ENCODE measurements at places on chromosomes 6 and 20.

- no peak for DNase-seq
Observed at GRCh38 chr20:32646486-32646885, 27.3 kb downstream of the C20orf203 start.

- DNase-seq: no peak
Observed at GRCh38 chr6:157259443-157259842, 63.9 kb downstream of the TMEM242 start.

GRCh38 chr6:107822176-107823046 is 1.7 kb downstream of the SCML4 start:
- no peak for DNase-seq

GRCh38 chr6:142857233-142857761 is 87.7 kb downstream of the HIVEP2 start:
- DNase-seq: no peak

- no peak for DNase-seq
Observed at GRCh38 chr6:121042766-121043165, 291.5 kb downstream of the TBC1D32 start.

- no peak for DNase-seq
Observed at GRCh38 chr6:83352424-83353061, 78.3 kb downstream of the ME1 start.

GRCh38 chr6:167472880-167473279 is 148.0 kb downstream of the TTLL2 start:
- DNase-seq: no peak

GRCh38 chr6:3281631-3282475 is 23.1 kb downstream of the PSMG4 start:
- no peak for DNase-seq

- no peak for DNase-seq
Observed at GRCh38 chr20:19968466-19969073, 48.6 kb upstream of the NAA20 start.

DNA sequence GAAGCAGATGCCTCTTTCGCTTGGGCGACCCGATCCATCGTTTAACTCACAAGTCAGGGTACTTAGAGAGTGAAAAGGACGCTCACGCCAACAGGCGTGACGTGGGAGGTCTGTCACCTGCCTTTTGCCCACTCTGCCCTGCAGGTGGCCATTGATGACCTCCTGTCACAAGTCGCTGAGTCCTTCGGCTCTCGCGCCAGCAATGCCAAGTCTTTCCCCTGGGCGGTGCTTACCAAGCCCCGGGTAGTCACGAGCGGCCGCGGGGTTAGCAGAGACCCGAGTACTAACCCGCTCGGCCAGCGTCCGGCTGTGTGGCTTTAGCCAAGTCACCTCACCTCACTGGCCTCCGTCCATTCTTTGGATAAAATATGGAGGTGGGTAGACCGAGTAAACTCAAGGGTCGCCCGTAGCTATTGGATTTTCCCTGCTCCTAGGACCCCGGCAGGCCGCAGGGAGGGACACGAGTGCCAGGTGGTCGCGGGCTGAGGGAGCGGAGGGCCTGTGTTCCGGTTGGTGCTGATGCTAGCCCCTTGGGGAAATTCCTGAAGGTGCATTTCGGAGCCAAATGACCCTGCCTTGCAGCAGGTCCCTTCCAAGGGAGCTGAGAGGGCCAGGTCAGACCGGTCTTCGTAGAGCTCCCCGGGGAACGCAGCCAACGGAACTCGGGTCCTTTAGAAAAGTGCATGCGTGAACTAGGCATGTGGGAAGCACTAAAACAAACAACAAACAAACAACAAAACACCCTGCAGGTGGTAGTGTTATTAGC is 668 bp downstream of the PKIB start:
- DNase-seq: peak; percentile 12
